ENCODE measurements at places on chromosomes 7 and 10.

GRCh38 chr7:117195361-117196029, 127.4 kb downstream of the WNT2 start:
- no peak for DNase-seq

GRCh38 chr10:11712744-11713143, 29.4 kb upstream of the ECHDC3 start:
- peak; percentile 38 for DNase-seq

- no peak for DNase-seq
Observed at GRCh38 chr7:128318691-128319090, 25.0 kb downstream of the RBM28 start.

- no peak for DNase-seq
Observed at GRCh38 chr10:111249925-111250324, 173.1 kb downstream of the ADRA2A start.

DNA sequence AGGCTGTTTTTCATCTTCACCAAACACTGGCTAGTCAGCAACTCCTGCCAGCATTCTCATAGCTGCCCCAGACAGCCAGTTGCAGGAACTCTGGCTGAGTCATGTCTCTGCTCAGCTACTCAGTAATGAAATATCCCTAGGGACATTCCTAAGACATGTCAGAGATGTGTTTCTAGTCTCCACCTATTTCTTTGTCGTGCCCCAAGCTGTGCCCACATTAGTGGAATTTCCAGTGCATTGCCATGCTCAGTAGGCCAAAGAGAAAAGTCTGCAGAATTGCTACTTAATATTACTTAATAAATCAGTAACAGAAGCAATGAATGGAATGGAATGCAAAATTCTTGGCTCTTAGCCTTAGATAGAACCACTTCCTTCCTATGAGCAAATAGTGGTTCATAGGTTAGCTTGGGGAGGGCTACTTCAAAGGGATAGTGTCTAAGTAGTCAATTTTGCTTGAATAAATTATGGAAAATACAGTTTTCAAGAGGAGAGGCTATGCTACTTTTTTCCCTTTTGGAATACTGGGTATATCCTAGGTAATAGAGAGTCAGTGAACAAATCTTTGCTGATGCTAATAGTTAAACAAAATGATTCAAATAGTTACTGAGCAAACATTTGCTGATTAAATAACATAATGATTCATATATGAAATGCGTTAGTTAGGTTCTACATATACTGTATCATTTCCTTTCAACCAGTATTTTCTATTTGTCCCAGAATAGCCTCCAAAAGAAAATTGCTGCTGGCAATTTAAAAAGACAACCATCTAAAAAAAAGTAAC, 23.6 kb upstream of the SEMA3C start:
- DNase-seq: peak; percentile 98

GRCh38 chr10:10629512-10629911, 388.2 kb upstream of the CELF2 start:
- DNase-seq: no peak

GRCh38 chr7:67407392-67408071, 410.9 kb downstream of the TYW1 start:
- DNase-seq: no peak

DNA sequence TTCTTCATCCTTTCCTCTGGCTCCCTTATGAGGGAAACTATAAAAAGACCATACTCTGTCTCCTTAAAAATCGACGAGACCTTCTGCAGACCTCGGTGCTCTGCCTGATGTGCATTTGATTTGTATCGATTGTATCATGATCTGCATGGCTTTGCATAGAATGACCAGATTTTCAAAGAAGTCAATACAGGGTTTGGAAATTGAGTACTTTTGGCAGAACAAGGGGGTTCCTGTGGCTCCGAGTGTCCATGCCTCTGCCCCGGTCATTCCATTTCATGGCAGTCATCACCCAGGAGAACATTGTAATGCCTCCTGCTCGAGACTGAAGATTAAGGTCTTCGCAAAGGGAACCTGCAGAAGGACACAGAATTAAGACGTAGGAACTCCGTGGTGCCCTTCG, 685 bp downstream of the CASP2 start:
- peak; percentile 28 for DNase-seq

GRCh38 chr7:130734815-130735716, 1.1 kb upstream of the KLF14 start:
- DNase-seq: no peak

DNA sequence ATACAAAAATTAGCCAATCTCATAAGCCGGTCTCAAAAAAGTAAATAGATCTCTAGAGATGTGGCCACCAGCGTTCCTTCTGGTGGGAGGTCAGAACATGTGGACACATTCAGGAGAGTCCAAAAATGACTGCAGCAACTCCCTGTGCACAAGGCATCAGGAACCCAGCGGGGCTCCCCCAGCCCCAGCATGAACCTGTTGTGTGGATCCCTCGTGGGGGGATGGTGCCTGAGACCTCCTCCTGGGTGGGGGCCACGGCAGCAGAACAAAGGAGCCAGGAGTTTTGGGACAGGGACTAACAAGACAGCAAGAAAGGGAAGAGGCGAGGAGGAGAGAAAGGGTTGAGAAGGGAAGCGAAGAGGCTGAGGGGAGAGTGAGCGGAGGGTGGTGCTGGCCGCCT, 121.8 kb downstream of the WDR37 start:
- DNase-seq: no peak

- no peak for DNase-seq
Observed at GRCh38 chr10:69662901-69663300, 32.9 kb downstream of the FAM241B start.

DNA sequence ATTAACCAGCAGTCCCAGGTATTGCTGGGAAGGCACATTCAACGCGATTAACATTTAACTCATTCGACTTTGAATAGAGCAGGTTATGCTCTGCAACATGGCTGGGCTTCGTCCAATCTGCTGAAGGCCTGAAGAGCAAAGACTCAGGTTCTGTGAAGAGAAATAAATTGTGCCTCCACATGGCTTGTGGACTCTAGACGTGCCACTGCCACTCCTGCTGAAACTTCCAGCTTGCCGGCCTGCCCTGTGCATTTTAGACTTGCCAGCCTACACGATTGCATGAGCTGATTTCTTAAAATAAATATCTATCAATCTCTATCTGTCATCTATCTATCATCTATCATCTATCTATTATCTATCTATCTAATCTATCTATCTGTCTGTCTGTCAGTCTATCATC, 138.0 kb downstream of the WDR37 start:
- no peak for DNase-seq

DNA sequence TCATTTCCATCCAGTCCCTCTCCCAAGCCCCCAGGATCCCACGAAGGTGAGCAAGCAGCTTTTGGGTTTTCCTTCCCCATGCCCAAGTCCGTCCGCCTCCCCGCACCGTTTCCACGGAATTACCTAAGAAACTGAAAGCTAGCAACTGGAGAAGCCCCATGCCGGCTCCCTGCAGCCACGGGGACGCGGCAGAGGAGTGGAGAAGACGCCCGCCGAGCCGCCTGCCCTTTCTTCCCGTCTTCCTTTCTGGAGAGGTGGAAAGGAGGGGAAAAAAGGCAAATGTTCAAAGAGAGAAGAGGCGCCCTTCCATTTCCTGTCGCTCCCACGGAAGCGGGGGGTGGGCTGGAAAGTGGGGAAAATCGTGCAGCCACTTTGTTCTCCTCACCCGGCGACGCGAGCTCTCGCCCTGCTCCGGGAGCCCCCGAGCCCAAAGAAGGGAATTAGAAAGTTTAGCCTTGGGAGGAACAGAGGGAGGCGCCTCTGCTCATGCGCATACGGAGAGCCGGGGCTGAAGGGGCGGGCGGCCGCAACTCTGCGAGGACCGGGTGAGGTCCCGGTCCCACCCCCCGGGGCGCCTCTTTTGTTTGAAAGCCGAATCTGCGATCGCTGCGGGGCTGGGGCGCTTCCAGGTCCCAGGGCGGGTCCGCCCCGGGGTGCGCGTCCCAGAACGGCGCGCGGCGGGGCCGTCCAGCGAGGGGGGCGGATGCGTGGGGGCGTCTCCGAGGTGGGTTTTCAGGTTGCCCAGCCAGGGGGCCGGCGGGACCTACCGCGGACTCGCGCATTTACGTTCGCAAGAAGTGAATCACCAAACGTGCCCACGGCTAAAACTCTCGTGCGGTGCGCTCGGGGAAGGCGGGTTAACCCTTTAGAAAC, at the start of gene LAMB1:
Gene LAMB1 (minus strand): TSS at position 436 of the 873 bp plus-strand sequence. CDS start 276 bp downstream, at position 160.
- DNase-seq: peak; percentile 76

DNA sequence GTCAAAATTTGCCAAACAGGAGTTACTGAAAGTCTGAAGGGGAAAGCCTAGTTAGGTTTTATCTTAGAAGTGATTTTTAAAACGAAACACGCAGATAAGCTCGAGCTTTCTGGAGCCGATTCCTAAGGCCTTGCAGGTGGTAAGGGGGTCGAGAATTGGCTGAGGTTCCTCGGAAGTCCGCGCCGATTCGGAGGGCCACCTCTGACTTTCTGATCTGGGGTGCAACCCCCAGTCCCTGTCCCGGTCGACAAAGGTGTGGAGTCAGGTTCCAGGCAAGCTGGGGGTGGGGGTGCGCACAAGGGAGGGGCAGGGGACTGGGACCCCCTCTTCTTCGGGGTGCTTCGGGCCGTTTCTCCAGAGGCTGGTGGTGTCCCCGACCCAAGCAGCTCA, 701 bp upstream of the CUL1 start:
- no peak for DNase-seq

DNA sequence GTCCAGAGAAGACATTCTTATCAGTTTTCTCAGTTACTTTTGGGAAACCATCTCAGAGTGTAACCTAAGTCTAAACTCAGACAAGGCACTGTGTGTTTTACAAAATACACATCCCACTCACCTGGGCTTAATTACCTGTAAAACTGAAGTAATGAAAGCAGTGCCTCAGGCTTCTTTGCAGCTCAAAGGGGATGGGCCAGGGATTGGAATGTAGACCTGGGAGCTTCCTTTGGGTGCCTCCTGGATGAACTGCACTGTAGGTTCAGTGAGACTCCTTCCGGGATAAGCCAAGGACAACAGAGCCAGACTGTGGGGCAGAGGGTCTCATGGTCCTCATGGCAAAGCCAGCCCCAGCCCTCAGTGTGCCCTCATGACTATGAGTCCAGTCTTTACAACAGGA, 672.4 kb upstream of the GALNT17 start:
- DNase-seq: no peak

GRCh38 chr10:29486433-29486832, 148.3 kb downstream of the SVIL start:
- DNase-seq: no peak

GRCh38 chr10:51389415-51390321, 309.7 kb downstream of the CSTF2T start:
- peak; percentile 98 for DNase-seq

DNA sequence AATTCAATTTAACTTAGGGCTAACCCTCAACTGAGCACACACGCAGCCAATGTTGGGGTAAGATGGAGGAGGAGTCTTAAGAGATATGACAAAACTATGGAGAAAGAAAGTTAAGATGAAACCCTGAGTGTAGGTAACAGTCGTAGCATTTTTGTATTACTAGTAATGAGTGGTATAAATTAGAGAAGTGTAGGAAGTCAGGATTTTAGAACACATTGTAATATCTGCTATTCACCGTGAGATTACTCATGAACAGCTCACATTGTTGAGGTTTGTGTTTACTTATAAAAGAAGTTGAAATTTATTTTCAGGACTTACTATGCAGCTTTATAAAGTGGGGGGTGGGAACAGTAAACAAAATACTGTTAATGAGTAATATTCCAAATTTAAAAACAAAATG, 107.2 kb downstream of the ARHGAP21 start:
- DNase-seq: peak; percentile 59

- DNase-seq: no peak
Observed at GRCh38 chr7:3710122-3710521, 409.1 kb downstream of the SDK1 start.

DNA sequence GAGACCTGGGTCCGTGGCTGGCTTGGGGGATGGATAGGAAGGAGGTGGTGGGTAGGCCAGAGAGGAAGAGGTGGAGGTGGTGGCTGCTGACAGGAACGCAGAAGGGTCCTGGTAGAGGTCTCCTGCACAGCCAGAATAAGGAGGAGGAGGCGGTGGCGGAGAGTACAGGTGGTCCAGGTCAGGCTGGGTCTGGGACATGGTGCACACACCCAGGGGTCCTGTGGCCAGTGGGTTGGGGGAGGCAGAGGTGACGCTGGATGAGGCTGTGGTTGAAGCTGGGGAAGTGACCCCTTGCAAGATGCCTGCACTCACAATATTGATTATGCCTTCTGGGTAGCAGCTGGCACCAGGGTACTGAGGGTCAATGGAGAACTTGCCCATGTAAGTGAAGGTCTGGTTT, 2.2 kb downstream of the EGR2 start:
- no peak for DNase-seq

DNA sequence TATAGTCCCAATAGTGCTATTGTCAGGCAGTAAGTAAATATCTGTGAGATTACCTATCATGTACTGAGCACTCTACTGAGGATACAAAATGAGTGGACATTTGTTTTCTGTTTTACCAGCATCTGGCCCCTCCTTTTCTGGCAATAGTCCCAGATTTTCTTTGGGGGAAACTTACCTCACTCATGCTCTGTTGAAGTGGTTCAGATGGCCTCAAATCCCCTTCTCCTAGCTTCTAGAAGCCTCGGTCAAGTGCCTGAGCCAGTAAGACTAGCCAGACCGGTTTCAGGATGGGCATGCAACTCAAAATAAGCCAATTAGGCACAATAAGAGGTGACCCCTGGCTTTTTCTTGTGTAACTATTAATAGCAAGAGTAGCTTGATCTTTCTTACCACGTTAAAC, 19.7 kb downstream of the TRDMT1 start:
- no peak for DNase-seq

DNA sequence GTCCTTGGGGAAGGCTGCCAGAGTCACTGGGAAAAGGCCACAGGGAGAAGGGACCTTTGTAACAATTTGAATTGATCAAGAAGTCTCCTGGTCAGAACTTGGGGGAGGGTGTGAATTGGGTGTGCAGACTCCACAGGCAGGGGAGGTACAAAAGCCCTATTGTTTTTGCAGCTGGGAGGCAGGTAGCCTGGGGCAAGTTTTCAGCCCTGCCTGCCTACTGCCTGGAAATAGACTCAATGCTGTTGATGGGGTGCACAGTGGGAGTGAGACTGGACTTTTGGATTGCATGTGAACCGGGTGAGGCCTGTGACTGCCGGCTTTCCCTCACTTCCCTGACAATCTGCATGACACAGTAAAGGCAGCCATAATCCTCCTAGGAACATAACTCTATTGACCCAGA, 947.0 kb downstream of the REEP3 start:
- no peak for DNase-seq

DNA sequence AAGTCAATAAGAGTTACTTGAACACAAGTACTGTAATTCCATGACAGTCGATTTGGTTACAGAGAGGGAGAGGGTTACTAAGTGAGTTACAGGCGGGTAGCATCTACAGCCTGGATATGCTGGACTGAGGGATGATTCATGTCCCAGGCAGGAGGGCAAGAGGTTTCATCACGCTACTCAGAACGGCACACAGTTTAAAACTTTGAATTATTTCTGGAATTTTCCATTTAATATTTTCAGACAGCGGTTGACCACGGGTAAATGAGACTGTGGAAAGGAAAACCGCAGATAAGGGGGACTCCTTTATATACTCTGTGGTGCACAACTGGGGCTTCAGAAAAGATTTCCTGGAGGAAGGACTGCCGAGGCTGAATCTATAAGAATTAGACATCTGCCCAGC, 25.7 kb upstream of the LRRC4 start:
- DNase-seq: peak; percentile 55

DNA sequence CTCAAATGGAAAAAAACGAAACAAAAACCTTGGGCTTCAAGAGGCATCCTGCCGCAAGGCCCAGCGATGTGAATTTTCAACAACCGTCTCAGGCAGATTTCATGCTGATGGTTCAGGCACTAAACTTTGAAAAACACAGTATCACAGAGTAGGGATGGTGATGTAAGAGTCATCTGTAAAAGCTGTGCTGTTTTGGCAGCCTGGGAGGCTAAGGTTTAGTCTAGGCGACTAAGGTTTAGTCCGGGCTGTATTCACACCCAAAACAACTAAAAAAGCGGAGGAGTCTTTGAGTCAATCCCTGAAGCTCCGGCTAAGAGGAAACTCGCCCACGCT, 420 bp upstream of the MINPP1 start:
- no peak for DNase-seq

All from fibroblast of mammary gland (primary cell).